Posterior vena cava (tissue), 2 donors: ENCODE measurements at places on chromosomes 6 and 20. TPM values are rescaled to one million over a fixed set of nuclear protein-coding genes. Genes with fewer than 3 reads are reported as not detected.

- DNase-seq = no peak
Observed at GRCh38 chr6:19754686-19755085, 82.5 kb upstream of the ID4 start.

- no peak for DNase-seq
Observed at GRCh38 chr6:145090801-145091585, 644.3 kb downstream of the EPM2A start.

DNA sequence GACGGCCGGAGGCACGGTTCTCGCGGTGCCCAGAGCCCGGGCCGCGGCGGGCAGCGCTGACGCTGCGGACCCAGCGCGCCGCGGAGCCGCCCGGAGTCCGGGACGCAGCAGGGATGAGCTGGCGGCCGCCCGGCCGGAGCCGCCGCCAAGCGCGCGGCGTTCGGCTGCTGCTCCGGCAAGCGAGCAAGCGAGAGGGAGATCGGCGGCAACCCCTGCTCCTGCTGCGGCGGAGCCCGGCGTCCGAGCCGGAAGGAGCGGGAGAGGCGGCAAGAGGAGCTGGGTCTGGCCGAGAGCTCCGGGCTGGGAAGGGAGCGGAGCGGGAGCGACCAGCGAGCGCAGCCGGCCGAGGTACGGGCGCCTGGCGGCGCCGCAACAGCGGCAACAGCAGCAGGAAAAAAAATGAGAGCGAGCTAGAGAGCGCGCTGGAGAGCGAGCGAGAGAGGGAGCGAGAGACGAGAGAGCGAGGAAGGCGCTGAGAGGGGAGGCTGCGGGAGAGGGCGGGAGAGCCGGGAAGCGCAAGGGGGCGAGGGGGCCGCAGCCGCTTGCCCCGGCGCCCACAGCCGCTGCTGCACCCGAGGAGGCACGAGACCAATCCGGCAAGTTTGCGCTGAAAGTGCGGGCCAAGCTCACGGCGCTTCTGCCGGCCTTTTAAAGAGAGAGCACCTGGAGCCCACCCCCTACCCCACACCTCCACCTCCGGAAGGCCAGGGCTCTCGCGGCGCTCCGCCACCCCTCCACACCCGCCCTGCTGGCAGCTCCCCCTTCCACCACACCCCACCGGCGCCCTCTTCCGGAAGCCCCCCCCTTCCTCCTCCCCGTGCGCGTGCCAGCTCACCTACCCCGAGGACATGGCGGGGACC, 496 bp downstream of the GRM4 start:
- DNase-seq = peak; percentile 79

DNA sequence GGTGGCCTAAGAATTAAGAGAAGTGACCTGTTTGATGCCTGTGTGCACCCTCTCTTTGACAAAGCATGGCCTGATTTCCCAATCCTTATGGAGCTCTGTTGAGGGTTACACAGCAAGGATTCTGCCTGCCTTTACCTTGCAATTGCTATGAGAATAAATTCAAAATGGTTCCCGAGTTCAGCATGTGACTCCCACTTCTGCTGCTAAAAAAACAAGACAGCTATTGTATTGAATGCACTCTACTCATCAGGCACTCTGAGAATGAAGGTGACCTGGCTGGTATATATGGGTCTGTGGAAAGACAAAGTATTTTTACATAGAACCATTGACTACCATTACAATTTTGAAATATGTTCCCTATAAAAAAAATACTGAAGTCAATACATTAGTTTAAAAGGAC, 190.3 kb downstream of the ATXN1 start:
- DNase-seq = no peak

GRCh38 chr6:137264311-137265075, 45.3 kb upstream of the IFNGR1 start:
- no peak for DNase-seq

GRCh38 chr6:75611702-75612375, 10.2 kb downstream of the SENP6 start:
- DNase-seq = no peak

DNA sequence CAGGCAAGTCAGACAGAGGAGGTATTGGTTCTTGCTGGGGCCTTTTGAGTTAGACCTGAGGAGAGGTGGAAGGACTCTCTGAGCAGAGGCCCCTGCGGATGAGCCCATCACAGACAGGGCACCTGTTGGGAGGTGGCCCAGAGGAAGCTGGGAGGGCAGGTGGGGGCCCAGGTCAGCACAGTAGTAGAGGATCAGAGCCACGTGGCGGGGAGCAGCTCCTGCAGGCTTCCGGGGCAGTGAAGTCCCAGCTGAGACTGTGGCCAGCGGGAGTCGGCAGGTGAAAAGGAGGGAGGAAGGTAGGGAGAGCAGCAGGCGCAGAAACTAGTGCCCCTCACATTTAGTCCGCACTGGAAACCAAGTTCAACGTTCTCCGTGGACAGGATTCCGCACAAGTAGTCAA, 61.8 kb downstream of the RSPH3 start:
- DNase-seq = no peak

DNA sequence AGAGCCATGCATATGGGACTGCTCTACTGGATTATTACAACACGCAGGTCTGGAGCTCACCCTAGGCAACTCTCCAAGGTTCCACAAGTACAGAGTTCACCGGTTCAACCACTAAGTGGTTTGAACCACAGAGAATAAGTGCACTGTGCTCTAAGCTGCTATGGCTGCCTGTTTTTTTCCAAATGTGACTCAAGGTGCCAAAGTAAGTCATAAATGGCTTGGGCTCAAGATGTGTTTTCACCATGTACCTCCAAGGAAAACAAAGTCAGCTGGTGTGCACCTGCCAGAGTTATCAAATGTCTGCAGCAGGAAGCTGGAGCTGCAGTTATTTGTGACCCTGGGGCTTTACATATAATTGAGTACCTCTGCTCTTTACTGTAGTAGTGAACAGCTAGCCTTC, 76.7 kb downstream of the PREP start:
- no peak for DNase-seq

DNA sequence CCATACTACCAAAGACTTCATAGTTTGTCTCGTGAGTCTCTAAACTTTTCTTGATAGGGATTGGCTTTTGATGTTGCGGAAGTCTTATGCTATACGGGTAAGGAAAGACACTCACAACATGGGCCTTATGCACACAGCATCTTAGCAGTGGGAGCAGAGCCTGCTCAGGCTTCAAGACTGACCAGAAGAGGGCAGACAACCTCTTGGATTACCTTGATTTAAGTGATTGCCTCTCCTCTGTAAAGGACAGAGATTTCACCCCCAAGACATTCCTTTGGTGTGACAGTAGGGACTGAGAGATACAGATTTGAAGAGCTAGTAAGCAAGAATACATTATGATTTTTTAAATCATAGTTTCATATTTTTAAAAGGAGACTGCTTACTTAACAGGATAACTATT, 71.0 kb upstream of the SAMD3 start:
- no peak for DNase-seq

DNA sequence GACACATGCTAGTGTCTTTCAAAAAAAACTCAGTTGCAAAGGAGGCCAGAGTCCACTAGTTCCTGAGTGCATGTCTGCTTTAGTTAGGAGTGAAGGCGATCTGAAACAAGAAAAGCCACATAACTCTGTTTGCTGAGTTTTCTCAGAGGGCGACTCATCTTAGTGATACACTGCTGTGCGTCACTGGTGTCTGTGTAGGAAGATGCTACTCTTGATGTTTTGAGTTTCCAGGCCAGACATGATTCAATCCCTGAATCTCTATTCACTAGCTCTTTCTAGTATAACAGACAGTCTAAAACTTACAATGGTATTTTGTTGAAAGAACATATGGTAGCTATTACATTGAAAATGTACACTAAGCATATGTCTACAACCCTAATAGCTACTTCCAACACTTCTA, 60.9 kb downstream of the GFRAL start:
- DNase-seq = no peak

DNA sequence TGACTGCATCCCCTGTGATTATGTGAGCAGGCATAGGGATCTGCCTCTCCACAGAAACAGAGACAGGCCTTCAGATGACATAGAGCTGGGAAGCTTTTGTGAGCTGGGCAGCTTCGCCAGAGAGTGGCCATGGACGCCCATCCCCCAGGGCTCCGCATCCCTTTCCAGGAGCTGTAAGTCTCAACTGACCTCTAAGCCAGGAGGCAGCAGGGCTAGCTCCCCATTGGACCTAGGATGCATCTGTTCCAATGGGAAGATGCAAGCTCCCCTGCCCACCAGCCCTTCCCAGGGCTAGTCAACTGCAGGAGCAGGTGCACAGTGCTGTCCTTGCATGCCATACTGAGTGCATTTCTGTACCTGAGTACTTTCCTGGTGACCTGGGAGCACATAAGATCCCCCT, 663.6 kb downstream of the RNF144B start:
- no peak for DNase-seq

GRCh38 chr6:113570161-113570560, 287.0 kb upstream of the MARCKS start:
- no peak for DNase-seq

- no peak for DNase-seq
Observed at GRCh38 chr20:44990425-44990824, 24.1 kb downstream of the STK4 start.

VGLL2 gene
- not detected for total RNA-seq

RAET1L gene
- total RNA-seq = not detected

TRIM31 gene
- not detected for total RNA-seq

MSH5 gene
- 9.8 TPM for total RNA-seq

GPX5 gene
- not detected for total RNA-seq

CCN5 gene
- total RNA-seq = 210 TPM

DZANK1 gene
- 1.9 TPM for total RNA-seq
